ENCODE measurements at places on chromosomes 13 and 19.

- DNase-seq = peak; percentile 76
Observed at GRCh38 chr19:35328851-35329285, at the start of gene CD22. Gene CD22 (plus strand): TSS chr19:35329187. CDS start chr19:35332041, 2,854 bp downstream.

DNA sequence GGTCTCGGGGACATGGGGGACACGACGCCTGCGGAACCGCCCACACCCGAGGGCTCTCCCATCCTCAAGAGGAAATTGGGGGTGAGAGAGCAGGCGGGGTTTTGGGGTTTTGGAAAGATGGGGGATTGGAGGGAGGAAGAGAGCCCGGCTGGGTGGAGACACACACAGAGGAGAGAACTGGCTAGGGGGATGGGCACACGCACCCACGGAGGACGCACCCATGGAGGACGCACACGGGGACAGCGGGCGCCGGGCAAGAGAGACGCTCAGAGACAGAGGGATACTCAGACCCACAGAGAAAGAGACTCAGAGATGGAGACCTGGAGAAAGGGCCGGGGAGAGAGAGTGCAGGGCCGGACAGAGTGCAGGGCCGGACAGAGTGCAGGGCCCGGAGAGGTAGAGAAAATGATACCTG lies 52.1 kb downstream of the MAP4K1 start:
- DNase-seq = no peak

- DNase-seq = no peak
Observed at GRCh38 chr13:76993021-76993420, 1.1 kb downstream of the CLN5 start.

GRCh38 chr13:64992314-64992713 lies 2237.8 kb downstream of the PCDH9 start:
- no peak for DNase-seq

DNA sequence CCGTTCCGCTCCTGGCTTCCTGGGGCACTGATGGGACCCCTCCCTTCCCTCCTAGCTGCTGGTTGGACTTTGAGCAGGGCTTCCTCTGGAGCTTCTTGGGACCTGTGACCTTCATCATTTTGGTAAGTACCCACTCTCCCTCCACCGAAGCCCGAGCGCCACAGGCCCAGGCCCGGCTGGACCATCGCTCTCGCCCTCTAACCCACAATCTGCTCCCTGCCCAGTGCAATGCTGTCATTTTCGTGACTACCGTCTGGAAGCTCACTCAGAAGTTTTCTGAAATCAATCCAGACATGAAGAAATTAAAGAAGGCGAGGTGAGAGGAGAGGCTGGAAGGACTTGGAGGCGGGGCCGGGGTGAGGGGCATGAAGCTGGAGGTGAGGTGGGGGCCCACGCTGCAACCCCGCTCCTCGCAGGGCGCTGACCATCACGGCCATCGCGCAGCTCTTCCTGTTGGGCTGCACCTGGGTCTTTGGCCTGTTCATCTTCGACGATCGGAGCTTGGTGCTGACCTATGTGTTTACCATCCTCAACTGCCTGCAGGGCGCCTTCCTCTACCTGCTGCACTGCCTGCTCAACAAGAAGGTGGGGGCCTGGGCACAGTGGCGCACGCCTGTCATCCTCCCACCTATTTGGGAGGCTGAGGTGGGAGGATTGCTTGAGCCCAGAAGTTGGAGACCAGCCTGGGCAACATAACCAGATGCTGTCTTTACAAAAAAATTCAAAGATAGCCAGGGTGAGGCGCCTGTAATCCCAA lies 12.3 kb downstream of the DDX39A start:
- DNase-seq = no peak

- DNase-seq = no peak
Observed at GRCh38 chr19:4521888-4522242, 3.6 kb upstream of the PLIN4 start.

- no peak for DNase-seq
Observed at GRCh38 chr19:57515255-57515654, 11.9 kb upstream of the ZNF549 start.

DNA sequence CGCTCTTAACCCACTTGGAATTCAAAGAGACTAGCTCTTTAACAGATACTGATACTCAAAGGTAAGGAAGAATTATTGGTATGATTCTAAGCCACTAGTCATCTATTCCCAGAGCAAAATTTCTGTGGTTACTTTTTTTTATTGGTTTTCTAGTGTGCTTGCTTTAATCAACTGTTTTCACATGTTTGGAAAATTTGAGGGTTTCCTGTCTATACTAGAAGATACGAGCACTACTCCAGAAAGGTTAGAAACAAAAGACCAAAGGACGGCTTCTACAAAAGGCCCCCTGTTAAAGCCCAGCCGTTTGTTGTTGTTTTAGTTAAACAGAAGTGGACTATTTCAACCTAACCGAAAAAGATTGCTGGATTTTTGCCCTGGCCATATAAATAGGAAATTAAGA lies 18.5 kb upstream of the LPAR6 start:
- DNase-seq = no peak

- DNase-seq = peak; percentile 71
Observed at GRCh38 chr13:33109801-33110200, 93.6 kb downstream of the KL start.

- DNase-seq = no peak
Observed at GRCh38 chr13:72570019-72570418, 157.4 kb downstream of the MZT1 start.

- no peak for DNase-seq
Observed at GRCh38 chr13:110458594-110459365, 102.7 kb downstream of the RAB20 start.

DNA sequence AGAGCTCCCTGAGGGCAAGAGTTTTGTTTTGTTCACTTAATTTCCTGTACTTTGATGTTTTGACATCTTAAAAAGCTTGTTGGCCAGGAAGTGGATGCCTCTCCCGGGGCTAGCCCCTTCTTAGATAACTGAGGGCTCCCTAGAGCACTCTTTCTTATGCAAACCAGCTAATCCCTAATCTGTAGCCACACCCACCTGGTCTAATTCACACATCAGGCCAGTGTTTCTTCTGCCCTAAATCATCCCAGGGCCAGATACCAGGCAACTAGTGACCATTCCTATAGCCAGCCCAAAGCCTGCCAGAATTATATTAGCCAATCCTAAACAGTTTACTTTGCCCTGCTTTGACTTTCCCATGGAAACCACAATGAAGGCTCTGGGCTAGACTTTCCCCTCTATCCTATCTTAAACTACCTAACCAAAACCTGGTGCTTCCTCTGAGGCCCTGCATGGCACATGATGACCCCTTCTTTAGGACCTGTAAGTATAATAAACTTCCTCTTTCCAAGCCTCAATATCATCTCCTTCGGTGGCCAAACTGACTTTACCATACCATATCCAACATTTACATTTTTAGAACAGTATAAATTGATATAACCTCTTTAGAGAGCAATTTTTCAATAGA lies 24.8 kb downstream of the WBP4 start:
- DNase-seq = no peak

GRCh38 chr19:3565139-3565538 lies 7.6 kb upstream of the HMG20B start:
- DNase-seq = no peak

DNA sequence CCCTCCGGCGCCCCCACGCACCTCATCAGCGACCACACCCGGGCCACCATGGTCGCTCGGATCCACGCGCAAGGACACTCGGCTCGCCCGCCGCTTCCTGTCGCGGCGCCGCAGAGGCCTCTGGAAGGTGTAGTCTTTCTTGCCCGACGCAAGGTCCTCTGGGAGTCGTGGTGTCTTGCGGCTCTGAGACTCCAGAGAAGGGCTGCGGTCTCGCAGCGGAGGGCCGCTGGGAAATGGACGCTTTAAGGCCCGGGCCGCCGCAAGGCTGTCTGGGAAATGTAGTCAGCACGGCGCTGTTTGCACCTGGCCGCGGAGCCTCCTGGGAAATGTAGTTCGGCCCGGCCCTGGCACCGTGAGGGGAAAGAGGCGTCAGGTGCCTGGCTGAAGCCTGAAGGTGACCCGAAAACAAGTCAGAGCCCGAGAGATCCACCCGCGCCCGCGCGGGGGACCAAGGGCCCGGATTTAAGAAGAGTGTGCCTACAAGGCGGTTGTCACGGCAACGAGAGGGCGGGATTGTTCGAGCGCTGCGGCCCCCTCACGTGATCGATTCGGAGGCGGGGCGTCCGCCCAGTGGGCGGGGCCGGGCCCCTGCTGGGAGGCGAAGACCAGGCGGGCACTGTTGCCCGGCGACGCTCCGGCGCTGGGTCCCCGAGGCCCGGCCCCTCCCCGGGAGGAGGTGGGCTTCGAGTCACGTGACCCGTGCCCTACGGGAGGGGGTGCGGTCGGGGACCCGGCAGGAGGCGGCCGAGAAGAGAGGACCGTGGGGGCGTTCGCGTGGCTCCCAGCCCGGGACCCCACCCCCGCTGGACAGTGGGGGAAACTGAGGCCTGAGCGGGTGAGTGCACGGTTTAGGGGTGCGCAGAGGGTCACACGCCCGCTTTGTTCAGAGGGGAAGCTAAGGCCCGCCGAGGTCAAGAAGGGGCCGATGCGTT lies at the start of the genes HSD11B1L and MICOS13:
TSS of gene HSD11B1L (plus strand) at position 591 of the 932 bp plus-strand sequence. CDS start 3,806 bp downstream, outside the sequence.
TSS of gene MICOS13 (minus strand) at position 80 of the 932 bp plus-strand sequence. CDS start at position 50, 30 bp downstream.
- DNase-seq = peak; percentile 97

GRCh38 chr19:16325641-16326400 lies 1.2 kb downstream of the KLF2 start:
- DNase-seq = peak; percentile 52

GRCh38 chr13:22880741-22881720 lies 299.7 kb upstream of the SGCG start:
- no peak for DNase-seq

DNA sequence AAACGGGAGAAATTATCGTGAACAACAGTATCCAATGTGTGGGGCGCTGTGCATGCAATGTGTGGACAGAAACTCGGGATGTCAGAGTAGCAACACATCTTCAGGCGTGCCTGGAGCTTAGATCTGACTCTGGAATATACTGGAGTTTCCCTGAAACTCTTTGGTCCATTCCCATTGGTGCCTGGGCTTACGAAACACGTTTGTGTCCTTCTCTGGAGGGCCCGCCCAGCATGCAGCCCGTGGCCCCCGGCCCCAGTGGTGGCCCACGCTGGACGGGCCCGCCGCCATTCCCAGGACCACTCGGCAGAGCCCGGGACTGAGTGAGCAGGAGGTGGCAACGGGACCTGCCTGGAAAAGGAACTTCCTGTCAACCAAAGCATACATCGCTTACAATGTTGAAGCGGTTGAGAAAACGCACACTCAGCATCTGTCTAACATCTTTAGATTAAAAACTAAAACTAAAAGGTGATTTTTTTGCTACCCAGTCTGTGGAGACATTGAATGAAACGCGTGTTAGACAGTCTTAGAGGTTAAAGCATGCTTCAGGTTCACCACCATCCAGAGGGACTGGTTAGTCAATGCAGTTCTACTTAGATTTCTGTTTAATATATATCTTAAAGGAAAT lies 19.3 kb upstream of the TIMM44 start:
- DNase-seq = no peak

DNA sequence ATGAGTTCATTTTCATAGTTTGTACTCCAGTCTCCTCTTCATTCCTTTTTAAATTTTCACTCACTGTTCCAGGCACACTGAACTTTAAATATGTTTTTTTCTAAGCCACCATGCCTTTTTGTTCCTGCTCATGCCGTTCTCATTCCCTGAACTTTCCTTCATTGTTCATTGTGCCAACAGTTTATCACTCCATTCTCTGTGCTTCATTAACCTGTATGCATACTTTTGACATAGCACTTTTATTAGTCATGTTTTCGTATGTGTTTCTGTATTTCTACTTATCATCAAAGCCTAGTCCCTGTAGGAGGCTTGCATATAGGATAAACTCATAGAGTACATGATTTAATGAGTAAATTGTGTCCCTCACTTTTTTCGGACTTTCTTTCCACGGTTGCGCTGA lies 65.3 kb downstream of the PCDH20 start:
- DNase-seq = no peak

All from GM06990 (cell line).